Stimulated activated CD8-positive, alpha-beta memory T cell treated with anti-CD3 and anti-CD28 coated beads, Interleukin-12 subunit alpha, Interleukin-12 subunit beta, amount 100 ng/mL, for 4 hours (primary cell): ENCODE measurements at places on chromosomes 6 and 20.

DNA sequence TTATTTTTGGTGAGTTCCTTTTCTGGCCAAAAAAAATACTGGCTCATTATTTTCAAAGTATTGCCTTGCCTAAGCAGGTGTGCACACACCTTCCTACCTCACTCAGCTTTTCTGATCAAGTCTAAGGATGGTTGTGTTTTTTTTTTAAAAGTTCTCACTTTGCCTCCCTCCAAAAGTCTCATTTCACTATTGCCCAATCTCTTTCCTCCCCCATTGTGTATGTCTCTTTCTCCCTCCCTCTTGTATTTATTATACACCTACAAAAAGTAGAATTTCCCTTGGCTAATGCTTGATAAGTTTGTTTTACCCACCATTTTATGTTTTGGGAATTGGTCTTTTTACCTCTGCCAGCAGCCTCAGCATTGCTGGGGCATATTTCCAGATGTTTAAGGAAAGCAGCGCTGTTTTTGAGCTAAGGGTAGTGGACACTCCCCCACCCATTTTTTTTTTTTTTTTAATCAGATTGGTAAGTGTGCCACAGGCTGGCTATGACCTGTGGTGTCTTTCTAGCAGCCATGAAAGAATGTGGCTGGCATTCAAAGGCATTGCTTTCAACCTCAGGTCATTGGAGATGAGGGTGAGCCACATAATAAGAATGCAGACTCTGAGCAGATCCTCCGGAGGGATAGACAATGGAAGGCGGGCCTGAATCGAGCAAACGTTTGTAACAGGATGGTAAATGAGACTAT lies 668.6 kb downstream of the UTRN start:
- no peak for DNase-seq

DNA sequence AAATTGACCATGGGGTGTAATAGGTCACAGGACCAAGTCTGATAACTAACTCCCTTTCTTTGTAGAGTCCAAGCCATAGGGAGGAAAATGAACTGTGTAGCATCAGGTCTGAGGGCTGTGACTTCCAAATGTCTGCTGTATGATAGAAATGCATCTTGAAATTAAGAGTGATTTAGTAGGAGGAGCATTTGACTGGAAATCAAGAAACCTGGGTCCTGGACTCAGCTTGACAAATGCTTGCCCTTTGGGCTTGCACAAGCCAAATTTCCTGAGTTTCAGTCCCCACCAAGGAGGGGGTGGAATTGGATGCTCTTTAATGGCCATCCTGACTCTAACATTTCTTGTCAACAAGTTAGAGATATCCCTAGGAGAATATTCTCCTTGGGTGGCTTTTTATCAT lies 187.0 kb downstream of the PDE7B start:
- no peak for DNase-seq

GRCh38 chr6:123520217-123520616 lies 116.5 kb downstream of the TRDN start:
- no peak for DNase-seq

DNA sequence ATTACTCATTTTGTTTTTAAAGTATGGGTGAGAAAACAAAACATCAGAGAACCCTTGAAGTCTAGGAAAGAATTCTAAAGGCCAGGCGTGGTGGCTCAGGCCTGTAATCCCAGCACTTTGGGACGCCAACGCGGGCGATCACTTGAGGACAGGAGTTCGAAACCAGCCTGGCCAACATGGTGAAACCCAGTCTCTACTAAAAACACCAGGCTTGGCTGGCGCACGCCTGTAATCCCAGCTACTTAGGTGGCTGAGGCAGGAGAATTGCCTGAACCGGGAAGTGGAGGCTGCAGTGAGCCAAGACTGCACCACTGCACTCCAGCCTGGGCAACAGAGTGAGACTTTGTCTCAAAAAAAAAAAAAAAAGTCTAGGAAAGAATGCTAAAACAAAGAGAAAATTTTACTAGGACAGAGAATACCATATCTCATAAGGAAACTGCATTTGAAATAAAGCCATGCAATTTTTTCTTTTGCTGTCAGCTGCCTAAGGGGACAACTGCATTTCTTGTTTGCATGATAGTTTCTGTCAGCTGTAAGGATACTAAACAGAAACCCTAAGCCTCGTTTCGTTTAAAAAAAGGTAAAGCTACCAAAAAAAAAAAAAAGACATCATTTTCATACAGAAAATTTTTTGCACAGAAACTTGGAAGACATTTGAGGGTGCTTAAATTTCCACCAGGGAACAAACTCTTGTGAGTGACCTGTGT lies 32.1 kb downstream of the SMLR1 start:
- DNase-seq: no peak

- no peak for DNase-seq
Measured at GRCh38 chr6:167851370-167851952, 24.8 kb downstream of the AFDN start.

DNA sequence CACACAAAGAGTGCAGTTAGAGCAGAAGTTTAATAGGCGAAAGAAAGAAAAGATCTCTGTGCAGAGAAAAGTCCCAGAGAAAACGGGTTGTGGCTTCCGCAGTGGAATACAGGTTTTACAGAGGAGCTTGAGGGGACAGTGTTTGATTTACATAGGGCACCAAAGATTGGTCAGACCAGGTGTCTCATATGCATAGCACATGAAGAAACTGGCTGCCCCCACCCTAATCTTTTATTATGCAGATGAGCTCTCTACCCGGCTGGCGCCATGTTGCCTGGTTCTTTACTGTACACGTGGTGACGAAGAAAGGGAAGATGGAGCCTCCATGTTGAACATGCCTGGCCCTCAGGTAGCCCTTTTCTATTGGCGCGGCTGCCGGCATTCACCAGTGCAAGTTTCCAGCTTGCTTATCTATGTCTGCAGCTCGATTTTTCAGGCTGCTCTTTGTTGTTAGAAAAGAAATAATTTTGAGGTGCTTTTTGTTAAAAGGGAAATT lies 47.4 kb downstream of the SLC35B3 start:
- DNase-seq: no peak

GRCh38 chr6:12801141-12801540 lies 84.6 kb downstream of the PHACTR1 start:
- DNase-seq: no peak

- DNase-seq: peak; percentile 26
Measured at GRCh38 chr6:1381481-1382330, 7.7 kb upstream of the FOXF2 start.
